Tibial nerve (tissue), 4 donors: ENCODE measurements at places on chromosomes 3 and 15. TPM values are rescaled to one million over a fixed set of nuclear protein-coding genes. Genes with fewer than 3 reads are reported as not detected.

Gene DOCK3
- total RNA-seq: 6.3 TPM

Gene PRR20G
- not detected for total RNA-seq

Gene EIF4E3
- total RNA-seq: 13.5 TPM

Gene OIP5
- 1.7 TPM for total RNA-seq
